ENCODE measurements at places on chromosomes 11 and 22. TPM values are rescaled to one million over a fixed set of nuclear protein-coding genes. Genes with fewer than 3 reads are reported as not detected.

Gene PAMR1
- total RNA-seq: not detected

Gene SLC17A6
- not detected for total RNA-seq

Gene SPDYC
- total RNA-seq: not detected

DNA sequence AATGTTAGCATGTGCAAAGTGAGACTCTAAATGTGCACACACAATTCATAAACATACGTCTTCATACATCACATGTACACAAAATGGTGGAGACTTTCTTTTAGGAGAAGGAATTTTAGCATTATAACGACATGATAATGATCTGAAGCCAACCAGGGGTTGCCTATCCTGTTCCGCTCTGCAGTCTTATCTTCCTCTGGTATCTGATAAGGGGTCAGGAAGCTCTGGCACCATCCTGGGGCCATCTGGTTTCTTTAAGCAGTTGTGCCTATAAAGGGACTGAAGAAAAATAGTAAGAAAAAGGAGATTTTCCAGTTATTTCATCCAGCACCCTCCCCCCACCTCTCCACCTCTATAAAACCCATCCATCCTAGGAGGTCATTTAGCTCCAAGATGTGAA, 5.8 kb upstream of the NUP50 start:
- no peaks in the 10 kb centered on the region for H3K27me3 ChIP-seq
- DNase-seq: no peak
- no peak overlapping the region for H3K27ac ChIP-seq
- no peak overlapping the region for H3K4me3 ChIP-seq
- H3K36me3 ChIP-seq: peaks cover 22% of the 10 kb centered on the region

- no peaks in the 10 kb centered on the region for H3K27me3 ChIP-seq
- H3K4me3 ChIP-seq: no peak overlapping the region
- H3K27ac ChIP-seq: no peak overlapping the region
- no peaks in the 10 kb centered on the region for H3K36me3 ChIP-seq
- no peaks in the 10 kb centered on the region for H3K4me1 ChIP-seq
- DNase-seq: no peak
These were observed 21.8 kb downstream of the RPL3 start for GRCh38 chr22:39297490-39298240.

DNA sequence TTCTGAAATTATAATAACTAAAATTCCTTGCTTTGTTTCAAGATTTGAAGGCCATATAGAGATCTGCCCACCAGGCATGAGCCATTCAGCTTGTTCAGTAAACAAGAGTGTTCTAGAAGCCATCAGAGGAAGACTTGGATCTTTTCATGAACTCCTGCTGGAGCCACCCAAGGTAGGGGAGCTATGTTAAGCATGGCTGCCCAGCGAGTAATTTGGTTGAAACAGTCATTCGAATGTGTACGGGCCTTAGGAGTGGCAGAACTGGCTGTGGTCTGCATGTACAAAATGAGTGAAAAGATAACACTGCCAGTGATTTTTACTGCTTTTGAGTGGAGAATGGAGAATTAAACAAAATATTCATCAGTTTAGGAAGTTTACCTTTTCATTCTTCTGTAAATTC, 103.7 kb downstream of the PPP6R3 start:
- H3K27me3 ChIP-seq: no peaks in the 10 kb centered on the region
- peaks cover 4% of the 10 kb centered on the region for H3K4me1 ChIP-seq
- no peak overlapping the region for H3K4me3 ChIP-seq
- peaks cover 89% of the 10 kb centered on the region for H3K36me3 ChIP-seq
- DNase-seq: no peak

GRCh38 chr22:40014667-40015248, 20.0 kb downstream of the FAM83F start:
- no peaks in the 10 kb centered on the region for H3K36me3 ChIP-seq
- H3K27ac ChIP-seq: no peak overlapping the region
- DNase-seq: no peak
- no peaks in the 10 kb centered on the region for H3K4me1 ChIP-seq

- H3K27ac ChIP-seq: peak overlapping the region; percentile 88
- H3K4me1 ChIP-seq: peaks cover 68% of the 10 kb centered on the region
- H3K27me3 ChIP-seq: no peaks in the 10 kb centered on the region
- no peaks in the 10 kb centered on the region for H3K36me3 ChIP-seq
- H3K4me3 ChIP-seq: peak overlapping the region; percentile 37
These were observed 25.0 kb upstream of the TMPRSS4 start for GRCh38 chr11:118051611-118052461.

DNA sequence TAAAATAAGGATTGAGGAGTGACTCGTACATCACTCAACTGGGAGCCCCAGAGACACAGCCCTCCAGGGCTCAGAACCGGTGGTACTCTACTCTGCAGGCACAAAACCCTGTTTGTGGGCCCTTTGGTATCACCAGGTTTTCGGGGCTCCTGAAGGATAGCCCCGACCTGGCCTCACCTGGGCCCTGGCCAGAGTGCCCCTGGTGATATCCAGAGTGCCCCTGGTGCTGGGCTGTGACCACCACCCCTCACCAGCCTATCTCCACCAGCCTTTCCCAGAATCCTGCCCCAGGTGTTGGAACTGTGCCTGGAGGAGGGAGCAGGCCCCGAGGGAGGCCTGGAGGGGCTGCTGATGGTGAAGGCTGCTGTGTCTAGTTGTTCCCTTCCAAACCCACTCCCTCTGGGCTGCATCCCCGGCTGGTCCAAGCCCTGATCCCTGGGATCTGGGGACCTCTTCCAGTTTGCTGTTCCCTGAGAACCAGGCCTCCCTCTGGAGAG, 2.2 kb upstream of the GGT5 start:
- no peak overlapping the region for H3K4me3 ChIP-seq
- peaks cover 8% of the 10 kb centered on the region for H3K4me1 ChIP-seq
- no peaks in the 10 kb centered on the region for H3K27me3 ChIP-seq
- no peak for DNase-seq
- no peak overlapping the region for H3K27ac ChIP-seq

DNA sequence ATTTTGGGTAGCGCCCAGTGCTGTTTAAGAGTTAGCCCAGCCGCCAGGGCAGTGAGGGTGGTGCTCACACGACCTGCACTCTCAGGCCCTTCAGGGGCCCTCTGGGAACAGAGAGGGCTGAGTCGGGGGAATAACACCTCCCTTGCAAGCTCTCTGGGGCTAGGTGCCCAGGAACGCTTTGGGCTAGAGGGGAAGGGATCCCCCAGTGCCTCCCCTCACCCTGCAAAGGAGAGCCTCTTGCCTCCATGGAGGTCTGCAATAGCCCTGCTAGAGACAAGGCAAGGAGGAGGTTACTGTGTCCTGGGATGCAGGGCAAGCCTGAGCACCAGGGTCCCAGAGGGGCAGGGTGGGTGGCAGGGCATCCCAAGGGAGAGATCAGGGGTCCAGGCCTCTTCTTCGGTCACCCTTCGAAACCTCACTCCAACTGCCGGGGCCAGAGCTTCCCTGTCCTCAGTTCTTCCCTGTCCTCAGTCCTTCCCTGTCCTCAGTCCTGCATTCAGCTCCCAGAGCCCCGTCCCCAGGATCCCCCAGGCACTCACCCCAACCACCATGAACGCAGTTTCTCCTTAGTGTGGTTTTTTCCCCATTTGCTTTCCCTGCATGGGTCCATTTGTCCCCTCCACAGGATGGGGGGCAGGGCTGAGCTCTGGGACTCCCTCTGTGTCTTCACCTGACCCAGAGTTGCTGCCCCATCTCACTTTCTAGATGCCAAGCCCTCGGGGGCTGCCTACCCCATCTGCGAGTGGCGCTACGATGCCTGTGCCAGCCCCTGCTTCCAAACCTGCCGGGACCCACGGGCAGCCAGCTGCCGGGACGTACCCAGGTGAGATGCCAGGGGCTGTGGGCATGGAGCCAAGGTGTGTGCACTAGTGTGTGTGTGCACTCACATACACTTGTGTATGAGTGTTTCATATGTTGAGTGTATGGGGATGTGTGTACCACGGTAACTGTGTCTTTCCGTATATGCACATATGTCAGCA, 60.8 kb downstream of the OTOG start:
- H3K4me3 ChIP-seq: no peak overlapping the region
- H3K27me3 ChIP-seq: no peaks in the 10 kb centered on the region
- no peaks in the 10 kb centered on the region for H3K36me3 ChIP-seq
- H3K27ac ChIP-seq: no peak overlapping the region
- no peak for DNase-seq

DNA sequence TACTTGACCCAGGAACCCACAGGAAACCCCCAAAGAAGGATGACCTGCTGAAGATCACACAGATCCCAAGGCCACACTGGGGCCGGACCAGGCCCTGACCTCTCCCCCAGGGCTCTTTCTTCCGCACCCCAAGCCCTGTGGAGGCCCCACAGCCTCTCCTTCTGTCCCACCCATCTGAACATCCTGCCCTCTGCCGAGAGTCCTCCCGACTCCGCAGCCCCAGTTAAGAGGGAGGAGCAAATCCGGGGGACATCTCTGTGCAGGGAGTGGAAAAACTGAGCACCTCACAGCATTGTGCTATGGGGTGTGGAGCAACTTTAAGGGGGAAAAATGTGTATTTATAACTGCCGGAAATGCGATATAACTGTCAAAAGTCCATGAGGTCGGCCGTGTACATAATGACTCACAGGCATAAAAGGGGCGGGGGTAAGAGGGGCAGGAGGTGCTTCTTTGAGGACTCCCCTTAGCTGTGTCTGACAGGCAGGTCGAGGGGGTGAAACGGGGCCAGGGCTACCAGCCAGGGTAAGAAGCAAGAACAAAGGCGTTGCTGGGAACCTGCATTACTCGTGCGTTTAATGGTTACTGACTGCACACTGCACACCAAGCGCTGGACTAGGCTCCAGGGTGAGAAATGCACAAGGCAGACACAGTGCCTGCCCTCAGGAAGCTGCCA, 57.2 kb downstream of the WNT11 start:
- H3K27ac ChIP-seq: no peak overlapping the region
- peaks cover 11% of the 10 kb centered on the region for H3K4me1 ChIP-seq
- H3K4me3 ChIP-seq: no peak overlapping the region
- no peaks in the 10 kb centered on the region for H3K27me3 ChIP-seq

DNA sequence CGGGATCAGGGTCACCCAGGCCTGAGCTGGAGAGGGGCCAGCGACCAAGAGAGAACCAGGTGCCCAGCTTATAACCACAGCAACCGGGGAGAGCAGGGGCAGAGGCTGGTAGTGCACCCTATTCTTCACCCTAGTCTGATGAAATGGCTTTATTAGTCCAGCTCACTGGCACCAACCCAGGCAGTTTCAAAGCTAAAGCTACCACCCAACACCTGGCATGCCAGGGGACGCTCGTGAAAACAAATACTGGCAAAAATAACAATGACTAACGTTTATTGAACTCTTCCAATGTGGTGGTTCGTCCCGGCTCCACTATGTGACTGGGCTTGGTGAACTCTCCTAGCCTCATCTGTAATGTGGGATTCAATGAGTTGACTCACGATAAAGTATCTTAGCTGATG, 30.6 kb downstream of the SCGB1A1 start:
- H3K36me3 ChIP-seq: no peaks in the 10 kb centered on the region
- H3K27ac ChIP-seq: no peak overlapping the region
- H3K4me1 ChIP-seq: no peaks in the 10 kb centered on the region
- peaks cover 3% of the 10 kb centered on the region for H3K27me3 ChIP-seq
- H3K4me3 ChIP-seq: no peak overlapping the region

DNA sequence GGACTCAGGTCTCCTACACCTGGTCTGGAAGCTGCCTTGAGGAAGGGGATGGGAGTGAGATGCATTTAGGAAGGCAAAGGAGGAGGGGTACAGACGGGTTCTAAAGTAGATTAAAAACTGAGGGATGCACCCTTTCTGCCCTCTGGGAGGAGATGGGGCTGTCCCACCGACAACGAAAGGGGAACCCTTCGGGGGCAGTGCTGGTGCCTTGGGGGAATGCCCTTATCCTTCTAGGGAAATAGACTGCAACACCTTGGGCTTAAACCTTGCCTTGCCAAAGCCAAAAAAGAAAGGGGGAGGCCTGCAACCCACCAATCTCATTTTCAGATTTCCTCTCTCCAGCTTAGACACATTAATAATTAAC, 89.8 kb downstream of the PLEKHA7 start:
- no peak for DNase-seq
- no peaks in the 10 kb centered on the region for H3K36me3 ChIP-seq
- no peak overlapping the region for H3K4me3 ChIP-seq
- H3K27ac ChIP-seq: no peak overlapping the region

DNA sequence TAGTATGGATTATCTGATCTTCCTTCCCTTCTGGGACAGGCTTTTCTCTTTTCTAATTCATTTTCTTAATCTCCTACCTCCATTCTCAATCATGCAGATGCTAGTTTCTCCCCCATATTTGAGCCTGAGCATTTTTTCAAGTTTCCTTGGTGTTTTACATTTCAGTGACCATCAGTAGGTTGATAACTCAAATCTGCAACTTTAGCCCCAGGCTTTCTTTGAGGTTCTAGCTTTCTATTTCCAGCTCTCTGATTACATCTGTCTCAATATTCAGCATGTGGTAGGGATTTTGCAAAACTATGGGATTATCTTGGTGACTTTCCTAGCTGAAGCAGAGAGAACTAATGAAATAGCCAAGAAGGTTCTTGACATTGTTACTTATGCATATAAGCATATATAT, 67.8 kb downstream of the ARHGEF12 start:
- no peaks in the 10 kb centered on the region for H3K36me3 ChIP-seq
- no peak overlapping the region for H3K27ac ChIP-seq
- H3K27me3 ChIP-seq: no peaks in the 10 kb centered on the region
- no peak for DNase-seq
- no peak overlapping the region for H3K4me3 ChIP-seq
- no peaks in the 10 kb centered on the region for H3K4me1 ChIP-seq

- H3K27ac ChIP-seq: no peak overlapping the region
- peaks cover 83% of the 10 kb centered on the region for H3K36me3 ChIP-seq
- H3K27me3 ChIP-seq: no peaks in the 10 kb centered on the region
- no peak for DNase-seq
- H3K4me1 ChIP-seq: no peaks in the 10 kb centered on the region
These were observed 64.4 kb upstream of the HORMAD2 start for GRCh38 chr22:30015846-30016245.

- peaks cover 24% of the 10 kb centered on the region for H3K4me1 ChIP-seq
- H3K36me3 ChIP-seq: no peaks in the 10 kb centered on the region
- no peak for DNase-seq
- no peak overlapping the region for H3K27ac ChIP-seq
These were observed 5.2 kb downstream of the RASSF7 start for GRCh38 chr11:565921-566509.

GRCh38 chr11:121572571-121573059, 119.8 kb upstream of the SORL1-AS1 start:
- H3K27me3 ChIP-seq: no peaks in the 10 kb centered on the region
- no peak overlapping the region for H3K4me3 ChIP-seq
- no peak overlapping the region for H3K27ac ChIP-seq
- peaks cover 94% of the 10 kb centered on the region for H3K36me3 ChIP-seq

GRCh38 chr11:24122291-24122690, 374.6 kb upstream of the LUZP2 start:
- no peaks in the 10 kb centered on the region for H3K27me3 ChIP-seq
- H3K4me3 ChIP-seq: no peak overlapping the region
- H3K36me3 ChIP-seq: no peaks in the 10 kb centered on the region
- H3K27ac ChIP-seq: no peak overlapping the region
- DNase-seq: no peak

- H3K4me3 ChIP-seq: no peak overlapping the region
- no peak overlapping the region for H3K27ac ChIP-seq
- H3K27me3 ChIP-seq: peaks cover 9% of the 10 kb centered on the region
These were observed 11.7 kb upstream of the PATL1 start for GRCh38 chr11:59680287-59681154.

Data from CD4-positive, CD25-positive, alpha-beta regulatory T cell (primary cell).